Tongue (tissue), 3 donors: ENCODE measurements at places on chromosomes 5 and 9. TPM values are rescaled to one million over a fixed set of nuclear protein-coding genes. Genes with fewer than 3 reads are reported as not detected.

DNA sequence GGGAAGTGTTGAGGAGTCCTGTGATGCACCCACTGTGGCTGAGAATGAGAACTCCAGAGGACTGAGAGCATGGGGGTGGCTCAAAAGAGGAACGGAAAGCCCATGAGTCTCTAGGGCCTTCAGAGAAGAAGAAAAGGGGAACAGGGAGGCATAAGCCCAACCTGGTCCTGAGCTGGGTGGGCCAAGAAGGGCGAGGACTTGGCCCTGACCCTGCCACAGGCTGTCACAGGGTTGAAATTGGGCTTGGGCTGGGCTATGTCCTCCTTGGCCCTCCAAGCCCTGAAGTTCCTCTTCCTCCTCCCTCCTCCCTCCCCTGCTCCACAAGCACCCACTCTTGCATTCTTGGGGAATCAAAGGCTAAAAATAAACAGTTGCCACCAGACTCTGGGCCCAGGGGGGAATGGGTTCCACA lies 49.3 kb upstream of the PPARGC1B start:
- peak; percentile 6 for DNase-seq

DNA sequence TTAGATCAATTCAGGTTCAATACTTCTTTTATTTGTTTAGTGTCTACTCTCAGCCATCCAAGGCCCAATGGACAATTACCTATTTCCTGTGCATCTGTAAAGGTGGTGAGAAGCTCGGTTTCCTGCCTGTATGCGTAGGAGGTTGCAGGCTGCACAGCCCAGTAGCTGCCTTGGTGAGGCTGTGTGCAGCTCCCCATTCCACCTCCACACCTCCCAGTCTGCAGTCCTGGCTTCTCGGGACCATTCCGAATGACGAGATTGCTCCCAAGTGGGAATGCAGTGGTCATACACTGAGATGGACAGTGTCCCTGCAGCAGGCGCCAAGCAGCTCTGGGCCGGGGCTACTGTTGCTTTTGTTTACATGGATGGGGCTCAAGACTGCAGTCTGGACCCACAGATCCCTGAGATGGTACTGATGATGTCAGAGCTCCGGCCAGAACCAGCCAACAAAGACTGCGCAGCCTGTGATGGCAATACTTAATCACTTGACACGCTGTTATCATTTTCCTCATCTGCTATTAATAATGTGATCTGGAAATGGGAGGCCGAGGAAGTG lies 206.1 kb upstream of the IRX1 start:
- no peak for DNase-seq

CARD6 gene
- total RNA-seq = 3.1 TPM

- DNase-seq = peak; percentile 57
Observed at GRCh38 chr9:127349483-127350113, 47.4 kb upstream of the SLC2A8 start.

DNA sequence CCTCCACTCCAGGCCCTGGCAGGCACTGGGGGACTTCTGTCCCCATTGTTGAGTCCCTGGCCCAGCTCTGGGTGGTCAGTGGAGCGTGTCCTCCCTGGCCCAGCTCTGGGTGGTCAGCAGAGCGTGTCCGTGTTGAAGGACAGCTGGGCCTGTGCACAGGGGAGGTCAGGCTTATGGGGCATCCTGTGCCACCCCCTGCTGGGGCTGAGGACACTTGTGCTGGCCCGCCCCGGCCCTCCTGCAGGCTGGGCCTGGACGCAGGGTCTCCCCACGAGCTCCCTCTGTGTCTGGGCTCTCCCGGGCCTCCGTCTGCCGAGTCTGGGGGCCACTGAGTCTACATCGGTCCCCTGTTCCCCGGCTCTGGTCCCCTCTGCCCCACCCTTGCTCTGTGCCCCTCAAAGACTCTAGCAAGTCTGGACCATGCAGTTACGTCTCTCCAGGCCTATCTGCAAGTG lies 11.5 kb upstream of the CLIC3 start:
- no peak for DNase-seq

DNA sequence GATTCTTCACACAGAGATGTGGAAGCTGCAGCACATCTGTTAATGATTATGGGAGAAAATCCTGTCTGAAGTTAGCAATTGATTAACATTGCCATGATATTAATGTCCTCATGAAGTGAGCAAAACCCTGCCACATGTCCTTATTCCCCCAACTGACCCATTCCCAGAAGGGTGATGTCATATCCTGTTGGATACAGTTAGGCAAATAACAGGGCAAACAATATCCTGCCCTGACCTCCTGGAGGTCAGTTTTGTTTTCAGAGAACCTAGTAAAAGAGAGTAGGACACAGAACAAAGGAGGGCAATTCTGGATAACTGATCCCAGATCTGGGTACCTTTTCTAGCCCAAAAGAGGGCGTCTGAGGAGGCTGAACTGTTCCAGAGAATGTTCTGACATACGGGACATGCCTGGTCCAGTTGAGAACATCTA lies 11.0 kb downstream of the ABLIM3 start:
- no peak for DNase-seq

SPINK6 gene
- not detected for total RNA-seq

- DNase-seq = no peak
Observed at GRCh38 chr5:6404129-6404528, 25.8 kb upstream of the MED10 start.

LRRC14B gene
- 46.0 TPM for total RNA-seq

GRCh38 chr9:112771359-112772214 lies 21.0 kb downstream of the SNX30 start:
- DNase-seq = no peak

- DNase-seq = no peak
Observed at GRCh38 chr5:53549792-53550191, 10.6 kb upstream of the NDUFS4 start.

GRCh38 chr9:93193388-93194220 lies 9.7 kb downstream of the WNK2 start:
- peak; percentile 72 for DNase-seq

- DNase-seq = no peak
Observed at GRCh38 chr5:59206132-59206581, 623.3 kb downstream of the RAB3C start.

ACO1 gene
- total RNA-seq = 35.2 TPM

CCDC192 gene
- 0.31 TPM for total RNA-seq

GRCh38 chr9:114505187-114506081 lies at the start of gene WHRN:
Gene WHRN, minus strand, starts transcription at chr9:114505473. Its CDS starts 672 bp downstream, at chr9:114504801.
- peak; percentile 97 for DNase-seq

DNA sequence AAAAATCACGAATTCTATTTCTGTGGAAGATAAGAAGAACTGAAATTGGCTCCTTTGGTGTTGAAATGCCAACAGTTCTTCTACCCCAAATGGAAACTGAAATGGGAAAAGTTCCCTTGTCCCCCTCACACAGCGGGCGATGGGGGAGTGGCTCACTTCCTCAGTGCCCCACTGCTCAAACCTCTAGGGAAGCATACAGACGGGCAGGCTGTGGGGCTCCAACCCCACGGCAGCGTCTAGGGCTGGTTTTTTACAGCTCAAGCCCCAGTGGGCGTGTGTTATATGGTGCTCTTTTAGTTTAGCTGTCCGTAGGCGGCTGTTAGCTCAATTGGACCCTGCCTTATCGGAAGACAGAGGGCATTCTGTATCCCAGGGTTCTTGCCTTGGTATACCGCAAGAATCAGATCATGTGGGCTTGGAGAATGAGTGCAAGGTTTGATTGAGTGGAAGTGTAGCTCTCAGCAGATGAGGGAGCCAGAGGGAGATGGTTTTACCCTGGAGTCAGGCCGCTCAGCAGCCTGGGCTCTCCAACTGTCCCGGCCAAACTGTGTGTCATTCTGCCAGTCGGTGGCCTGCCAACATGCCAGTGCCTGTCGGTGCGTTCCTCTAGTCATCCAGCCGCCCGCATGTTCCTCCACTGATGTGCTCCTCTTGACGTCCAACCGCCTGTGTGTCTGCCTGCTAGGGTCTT lies 166.3 kb upstream of the ZNF608 start:
- DNase-seq = no peak

DNA sequence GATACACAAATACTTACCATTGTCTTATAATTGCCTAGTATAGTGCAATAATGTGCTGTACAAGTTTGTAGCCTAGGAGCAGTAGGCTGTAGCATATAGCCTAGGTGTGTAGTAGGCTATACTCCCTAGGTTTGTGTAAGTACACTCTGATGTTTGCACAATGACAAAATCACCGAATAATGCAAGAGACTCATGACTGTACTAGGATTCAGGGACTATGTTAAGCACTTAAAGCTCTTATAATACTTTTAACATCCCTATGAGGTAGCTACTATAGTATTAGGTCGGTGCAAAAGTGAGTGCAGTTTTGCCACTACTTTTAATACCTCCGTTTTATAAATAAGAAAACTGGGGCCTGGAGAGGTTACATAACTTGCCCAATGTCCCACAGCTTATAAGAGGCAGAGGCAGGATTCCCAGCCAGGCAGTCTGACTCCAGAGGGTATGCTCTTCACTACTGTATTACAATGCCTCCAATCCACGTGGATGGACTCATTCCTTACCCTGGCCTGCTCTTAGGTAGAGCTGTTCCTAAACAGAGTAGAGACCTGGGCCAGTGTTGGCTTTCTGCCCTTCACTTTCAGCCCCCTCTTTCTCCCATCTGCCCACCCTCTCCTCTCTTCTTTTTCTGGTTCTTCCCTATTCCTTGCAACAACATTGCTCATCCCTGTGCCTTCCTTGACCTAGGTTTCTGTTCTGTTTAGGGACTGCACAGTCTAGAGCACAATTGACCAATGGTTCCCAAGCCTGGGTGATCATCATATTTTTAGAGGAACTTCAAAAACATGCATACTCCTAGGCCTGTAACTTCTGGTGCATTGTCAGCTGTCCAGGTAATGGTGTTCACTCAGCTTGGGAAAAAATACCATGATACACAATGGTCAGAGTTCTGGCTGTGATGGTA lies 114.0 kb downstream of the CARTPT start:
- DNase-seq = no peak

DNA sequence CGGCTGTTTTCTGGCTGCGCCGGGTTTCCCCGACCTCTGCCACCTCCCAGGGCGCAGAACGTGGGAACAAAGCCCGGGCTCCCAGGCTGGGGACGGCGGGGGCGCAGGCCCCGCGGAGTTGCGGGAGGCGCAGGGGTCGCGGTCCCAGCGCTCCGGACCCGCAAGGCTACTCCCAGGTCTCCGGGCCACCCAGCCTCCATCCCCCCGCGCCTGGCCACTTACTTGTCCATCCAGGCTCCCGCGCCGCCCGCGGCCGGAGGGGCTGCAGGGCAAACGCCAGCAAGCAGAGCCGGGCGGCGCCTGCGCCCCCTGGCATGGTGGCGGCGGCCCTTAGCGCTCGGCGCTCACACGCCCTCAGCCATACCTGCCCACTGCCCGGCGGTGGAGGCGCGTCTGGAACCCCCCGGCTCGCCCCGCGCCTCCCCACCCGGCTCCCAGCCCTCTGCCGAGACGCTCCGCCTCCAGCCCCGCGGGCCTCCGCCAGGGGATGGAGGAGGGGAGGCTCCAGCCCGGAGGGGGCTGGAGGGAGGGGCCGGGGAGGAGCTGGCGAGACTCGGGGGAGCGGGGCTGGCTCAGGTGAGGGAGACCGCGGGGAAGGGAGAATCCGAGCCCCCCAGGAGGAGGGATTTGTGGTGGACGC lies at the start of gene ADAM19:
ADAM19 (minus strand) TSS at position 395 of the 640 bp plus-strand sequence; CDS start at position 316, 79 bp downstream.
- peak; percentile 84 for DNase-seq

GRCh38 chr9:35793461-35793860 lies 2.1 kb downstream of the NPR2 start:
- DNase-seq = no peak

GRCh38 chr5:115733607-115734006 lies 82.9 kb downstream of the CDO1 start:
- DNase-seq = no peak

GRCh38 chr5:135405082-135405481 lies 6.1 kb upstream of the MACROH2A1 start:
- no peak for DNase-seq

DNA sequence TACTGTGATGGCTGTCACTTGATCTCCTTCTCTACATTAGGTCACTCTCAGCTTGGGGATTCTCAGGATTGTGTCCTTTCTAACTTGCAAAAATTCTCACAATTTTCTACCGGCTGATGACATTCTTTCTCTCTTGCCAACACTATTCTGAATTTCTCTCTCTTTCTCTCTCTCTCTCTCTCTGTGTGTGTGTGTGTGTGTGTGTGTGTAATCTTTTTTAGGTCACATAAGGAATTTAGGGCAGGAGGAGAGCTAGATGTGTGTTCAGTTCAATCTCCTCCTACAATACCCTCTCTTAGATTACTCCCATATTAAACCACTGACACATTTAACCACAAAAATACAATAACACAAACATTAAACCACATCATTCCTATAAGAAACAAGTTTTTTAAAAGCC lies 242.3 kb upstream of the NREP start:
- DNase-seq = no peak

GRCh38 chr5:58963361-58963760 lies 380.5 kb downstream of the RAB3C start:
- no peak for DNase-seq

DNA sequence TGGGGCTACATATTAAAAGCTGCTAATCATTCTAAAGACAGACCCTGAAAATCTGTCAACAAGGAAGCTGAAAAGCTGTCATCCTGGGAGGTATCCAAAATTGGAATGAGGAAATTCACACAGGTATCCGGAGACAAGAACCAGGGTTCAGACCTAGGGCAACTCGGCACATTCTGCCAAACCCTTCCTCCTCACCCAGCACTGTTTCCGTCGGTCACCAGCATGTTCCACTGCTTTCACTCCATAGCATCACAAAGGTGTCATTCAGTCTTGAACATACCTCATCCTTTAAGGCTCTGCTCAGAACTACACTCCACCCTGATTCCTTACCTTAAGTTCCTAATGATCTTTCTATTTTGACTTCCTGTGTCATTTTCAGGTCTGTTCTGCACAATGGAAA lies 153.1 kb upstream of the RASA1 start:
- no peak for DNase-seq
